ENCODE measurements at places on chromosomes 7 and 10.

- no peak for DNase-seq
Measured at GRCh38 chr7:143221737-143222136, at the start of gene TAS2R40. TSS of gene TAS2R40 (plus strand) at chr7:143222037. CDS start at chr7:143222079, 42 bp downstream.

DNA sequence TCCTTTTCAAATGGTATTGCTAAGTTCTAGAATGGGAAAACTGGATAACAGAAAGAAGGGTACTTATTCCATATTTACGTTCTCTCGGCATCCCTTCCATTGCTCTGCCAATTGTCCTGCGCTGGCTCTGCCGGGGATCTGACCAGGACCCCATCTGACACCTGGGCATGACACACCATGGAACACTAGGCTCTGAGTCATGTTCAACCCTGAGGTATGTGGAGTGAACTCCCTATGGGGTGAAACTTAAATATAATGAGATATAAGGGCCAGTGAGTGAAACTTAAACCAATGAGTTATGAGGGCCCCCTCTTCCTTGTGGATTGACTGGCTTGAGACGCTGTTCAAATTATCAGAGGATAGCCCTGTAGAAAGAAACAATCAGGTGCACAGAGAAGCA, 55.1 kb upstream of the ZEB1 start:
- DNase-seq: no peak

DNA sequence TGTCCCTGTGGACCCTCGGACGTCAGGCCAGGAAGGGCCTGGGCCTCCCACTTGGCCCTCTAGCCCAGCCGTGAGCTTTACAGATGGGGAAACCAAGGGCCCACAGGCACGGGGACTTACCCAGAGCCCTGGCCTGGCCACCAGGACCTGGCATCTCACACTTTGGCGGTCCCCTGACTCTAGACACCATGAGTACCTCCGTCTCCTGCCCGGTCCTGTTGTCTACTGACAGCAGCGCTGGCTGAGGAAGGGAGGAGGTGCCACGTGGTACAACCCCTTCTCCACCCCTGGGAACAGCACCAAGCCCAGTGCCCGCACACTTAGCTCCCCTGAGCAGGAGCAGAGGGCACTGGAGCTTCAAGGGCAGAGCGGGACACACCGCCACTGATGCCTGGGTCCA, 26.1 kb downstream of the ADGRA1 start:
- DNase-seq: no peak

- DNase-seq: no peak
Measured at GRCh38 chr10:60597513-60597912, 180.8 kb upstream of the CDK1 start.

DNA sequence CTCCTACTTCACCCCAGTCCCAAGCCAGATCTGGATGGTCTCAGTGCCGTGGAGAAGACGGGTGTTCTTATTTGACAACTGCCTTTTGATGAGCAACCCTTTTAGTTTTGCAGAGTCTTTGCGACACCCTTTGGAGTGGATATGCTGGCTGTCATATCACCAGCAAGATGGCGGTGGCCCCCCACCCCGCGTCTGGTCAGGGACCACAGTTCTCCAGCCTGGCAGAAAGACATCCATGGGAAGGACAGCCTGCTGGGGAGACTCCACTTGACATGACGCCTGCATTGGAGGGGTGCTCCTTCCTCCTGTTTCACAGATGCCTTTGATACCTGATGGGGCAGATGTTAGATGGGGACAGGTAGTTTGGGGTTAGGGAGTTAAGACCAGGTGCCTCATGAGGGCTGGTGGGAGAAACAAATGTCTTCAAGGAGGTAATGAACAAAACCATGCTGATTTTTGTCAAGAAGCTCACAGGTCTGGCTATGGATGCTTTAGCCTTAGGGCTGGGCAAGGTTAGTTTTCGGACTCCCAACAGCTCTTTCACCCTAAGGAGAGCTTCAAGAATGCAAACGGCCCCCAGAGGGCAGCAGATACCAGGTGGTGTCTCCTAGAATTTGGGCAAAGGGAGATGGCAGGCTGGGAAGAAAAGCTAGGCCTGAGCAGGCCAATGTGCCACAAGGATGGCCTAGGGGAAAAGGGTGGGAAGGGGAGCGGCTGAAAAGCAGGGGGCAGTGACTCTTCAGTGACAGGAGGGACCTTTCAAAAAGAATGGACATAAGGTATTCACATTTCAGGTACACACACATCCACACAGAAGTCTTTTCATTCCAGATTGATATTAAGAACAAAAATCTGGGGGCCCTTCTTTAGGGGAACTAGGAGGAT, 95.2 kb downstream of the CLEC2L start:
- DNase-seq: peak; percentile 59

DNA sequence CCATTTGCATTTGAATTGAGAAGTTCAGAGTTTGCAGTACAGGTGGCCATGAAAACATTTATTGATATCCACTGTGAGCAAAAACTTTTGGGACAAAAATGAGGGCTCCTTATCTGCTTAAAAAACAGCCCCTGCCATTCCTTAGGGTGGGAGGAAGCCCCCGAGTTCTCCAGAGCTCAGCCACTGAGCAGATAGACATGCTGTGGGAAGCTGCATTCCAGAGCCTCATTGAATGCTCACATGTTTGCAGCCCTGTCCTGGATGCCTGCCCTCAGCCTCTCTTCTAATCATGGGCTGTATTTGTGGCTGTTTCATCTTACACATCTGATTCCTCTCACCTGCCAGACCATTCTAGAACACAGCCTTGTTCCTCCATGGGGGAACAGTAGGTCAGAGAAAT, 33.3 kb downstream of the PLPP4 start:
- no peak for DNase-seq

DNA sequence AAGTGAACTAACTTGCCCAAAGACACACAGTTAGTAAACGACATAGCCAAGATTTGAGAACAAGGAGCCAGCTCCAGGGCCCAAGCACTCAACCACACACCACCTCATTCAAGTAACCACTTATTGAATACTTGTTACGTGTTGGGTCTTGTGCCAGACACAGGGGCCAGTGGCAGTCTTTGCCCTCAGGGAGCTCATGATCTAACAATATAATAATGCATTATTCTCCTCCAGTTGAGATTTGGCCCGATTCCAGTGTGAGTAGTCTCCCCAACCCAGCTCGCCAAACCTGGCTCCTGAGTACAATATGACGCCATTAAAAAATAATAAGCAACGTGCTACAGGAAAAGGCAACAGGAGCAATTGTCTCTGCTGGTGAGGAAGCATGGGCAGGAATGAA, 14.4 kb upstream of the STK17A start:
- DNase-seq: no peak

- DNase-seq: peak; percentile 64
Measured at GRCh38 chr7:95476904-95477594, 8.7 kb upstream of the ASB4 start.
